Right atrium auricular region (tissue), 2 donors: ENCODE measurements at places on chromosomes 11 and 22. TPM values are rescaled to one million over a fixed set of nuclear protein-coding genes. Genes with fewer than 3 reads are reported as not detected.
A peak's percentile ranks its signal among the peaks of the same experiment; 100 is the strongest.

DNA sequence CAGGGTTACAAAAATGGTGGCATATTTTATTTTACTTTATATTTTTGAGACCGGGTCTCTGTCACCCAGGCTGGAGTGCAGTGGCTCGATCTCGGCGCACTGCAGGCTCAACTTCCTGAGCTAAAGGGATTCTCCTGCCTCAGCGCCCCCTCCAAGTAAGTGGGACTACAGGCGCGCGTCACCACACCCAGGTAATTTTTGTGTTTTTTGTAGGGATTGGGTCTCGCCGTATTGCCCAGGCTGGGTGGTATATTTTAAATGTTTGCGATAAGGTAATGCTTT, 652 bp upstream of the FOSL1 start:
- peak overlapping the region; percentile 53 for H3K4me3 ChIP-seq
- peak overlapping the region; percentile 62 for H3K27ac ChIP-seq
- no peak for DNase-seq
- H3K36me3 ChIP-seq = no peaks in the 10 kb centered on the region

GRCh38 chr11:84103096-84103495, 816.9 kb upstream of the CCDC90B start:
- H3K36me3 ChIP-seq = no peaks in the 10 kb centered on the region
- no peaks in the 10 kb centered on the region for H3K4me1 ChIP-seq
- no peaks in the 10 kb centered on the region for H3K27me3 ChIP-seq
- H3K4me3 ChIP-seq = no peak overlapping the region
- no peak for DNase-seq

DNA sequence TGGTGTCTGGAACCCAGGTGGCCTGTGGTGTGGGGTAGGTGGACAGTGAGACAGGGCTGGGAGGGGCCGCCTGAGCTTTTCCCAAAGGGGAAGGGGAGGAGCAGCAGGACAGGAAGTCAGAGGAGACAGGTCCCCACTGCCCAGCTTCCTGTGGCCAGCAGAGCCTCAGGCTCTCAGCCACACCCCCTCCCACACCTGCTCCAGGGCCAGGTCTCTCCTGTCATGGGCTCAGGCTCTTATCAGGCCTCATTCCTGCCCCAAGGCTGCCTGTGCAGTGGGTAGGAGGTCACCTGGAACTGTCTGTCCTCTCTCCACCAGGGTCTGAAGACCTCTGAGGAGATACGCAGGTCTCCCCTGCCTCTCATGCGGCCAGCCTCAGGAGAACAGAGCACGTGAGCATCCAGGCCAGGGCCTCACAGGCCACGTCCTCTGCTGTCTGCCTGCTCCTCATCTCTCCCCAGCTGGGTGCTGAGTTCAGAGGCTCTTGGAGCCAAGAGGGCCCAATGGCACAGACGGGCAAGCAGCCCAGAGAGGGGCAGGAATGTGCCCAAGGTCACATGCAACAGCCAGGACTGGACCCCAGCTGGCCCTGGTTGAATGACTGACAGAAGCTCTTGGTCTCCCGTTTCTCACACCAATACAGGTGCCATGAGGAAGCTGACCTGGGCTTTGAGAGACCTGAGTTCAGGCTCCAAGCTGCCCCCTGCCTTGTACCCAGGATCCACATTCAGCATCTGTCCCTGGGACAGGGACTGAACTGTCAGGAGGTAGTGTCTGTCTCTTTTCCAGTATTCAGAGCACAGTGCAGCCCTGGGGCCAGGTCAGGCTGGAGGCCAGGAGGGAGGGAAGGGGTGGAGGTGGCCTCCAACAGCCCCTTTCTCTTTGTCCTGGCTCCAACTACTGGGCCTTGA, 16.7 kb downstream of the STARD10 start:
- peaks cover 83% of the 10 kb centered on the region for H3K4me1 ChIP-seq
- H3K27ac ChIP-seq = peak overlapping the region; percentile 76
- no peaks in the 10 kb centered on the region for H3K36me3 ChIP-seq

DNA sequence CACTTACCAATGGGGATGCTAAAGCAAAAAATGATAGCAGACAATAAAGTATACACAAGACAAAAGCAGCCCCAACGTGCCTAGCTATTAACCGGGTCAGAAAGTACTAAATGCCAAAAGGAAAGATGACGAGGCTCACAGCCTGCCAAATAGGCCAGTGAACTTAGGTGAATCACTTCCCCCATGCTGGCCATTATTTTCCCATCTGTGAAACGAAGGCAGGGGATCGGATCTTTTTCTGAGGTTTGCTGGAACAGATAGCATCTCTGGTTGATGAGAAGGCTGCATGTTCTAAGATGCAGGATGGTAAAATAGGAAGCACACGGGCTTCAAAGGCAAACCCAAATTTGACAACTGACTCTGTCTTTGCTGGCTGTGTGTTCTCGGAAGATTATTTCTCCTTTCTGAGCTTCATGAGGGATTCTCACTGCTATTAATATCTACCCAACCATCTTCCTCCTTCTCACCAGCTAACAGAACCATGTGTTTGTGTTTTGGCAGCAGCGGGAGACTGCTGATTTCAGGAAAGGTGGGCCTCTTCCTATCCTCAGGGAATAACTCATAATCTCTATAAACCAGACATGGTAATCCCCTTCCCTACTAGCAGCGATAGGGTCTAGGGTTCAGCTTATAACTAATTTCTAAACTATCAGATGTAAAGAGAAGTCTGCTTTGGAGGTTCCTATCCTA, 390.7 kb downstream of the LARGE1 start:
- no peak for DNase-seq
- no peaks in the 10 kb centered on the region for H3K27me3 ChIP-seq
- H3K36me3 ChIP-seq = no peaks in the 10 kb centered on the region
- no peak overlapping the region for H3K4me3 ChIP-seq

DNA sequence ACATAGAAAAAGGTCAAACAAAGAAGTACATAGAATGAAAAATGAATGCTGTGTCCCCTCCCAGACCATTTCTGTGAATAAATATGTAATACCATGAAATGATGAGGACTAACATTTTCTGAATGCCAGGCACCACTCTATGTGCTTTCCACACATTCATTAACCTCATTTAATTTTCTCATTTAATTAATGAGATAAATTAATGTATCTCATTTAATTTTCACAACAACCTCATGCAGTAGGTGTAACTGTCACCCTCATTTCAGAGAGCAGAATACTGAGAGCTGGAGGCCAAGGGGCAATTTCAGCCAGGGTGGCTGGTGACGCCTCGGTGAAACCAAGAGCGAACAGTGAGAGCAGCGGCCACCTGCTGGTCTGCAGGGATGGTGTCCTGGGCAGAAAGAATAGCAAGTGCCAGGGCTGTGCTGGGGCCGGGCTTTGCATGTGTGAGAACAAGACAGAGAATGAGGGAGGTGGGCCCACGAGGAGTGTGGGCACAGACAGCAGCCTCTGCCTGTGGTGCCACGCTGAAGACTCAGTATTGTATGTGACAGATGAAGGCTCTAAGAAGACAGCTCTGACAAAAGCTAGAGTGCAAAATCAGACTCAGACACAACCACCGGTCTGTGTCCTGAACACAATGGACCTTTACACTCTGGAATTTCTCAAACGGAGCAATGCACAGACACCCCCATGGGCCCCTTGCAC, 1.8 kb upstream of the SERPIND1 start:
- DNase-seq = no peak
- H3K36me3 ChIP-seq = peaks cover 4% of the 10 kb centered on the region
- no peaks in the 10 kb centered on the region for H3K4me1 ChIP-seq

GRCh38 chr11:8744423-8744822, 61.8 kb downstream of the RPL27A start:
- no peak overlapping the region for H3K4me3 ChIP-seq
- no peak for DNase-seq
- H3K36me3 ChIP-seq = peaks cover 9% of the 10 kb centered on the region
- H3K4me1 ChIP-seq = no peaks in the 10 kb centered on the region
- H3K27ac ChIP-seq = no peak overlapping the region

GRCh38 chr11:35550374-35551036, 25.1 kb upstream of the PAMR1 start:
- no peak overlapping the region for H3K27ac ChIP-seq
- no peak for DNase-seq
- H3K4me3 ChIP-seq = no peak overlapping the region
- peaks cover 6% of the 10 kb centered on the region for H3K4me1 ChIP-seq
- no peaks in the 10 kb centered on the region for H3K27me3 ChIP-seq
- H3K36me3 ChIP-seq = no peaks in the 10 kb centered on the region

GRCh38 chr22:49771266-49772065, 56.2 kb downstream of the BRD1 start:
- no peak overlapping the region for H3K4me3 ChIP-seq
- no peaks in the 10 kb centered on the region for H3K27me3 ChIP-seq
- no peaks in the 10 kb centered on the region for H3K4me1 ChIP-seq

GRCh38 chr11:33412241-33412640, 155.1 kb downstream of the HIPK3 start:
- H3K4me1 ChIP-seq = no peaks in the 10 kb centered on the region
- no peak overlapping the region for H3K27ac ChIP-seq
- no peaks in the 10 kb centered on the region for H3K27me3 ChIP-seq

DNA sequence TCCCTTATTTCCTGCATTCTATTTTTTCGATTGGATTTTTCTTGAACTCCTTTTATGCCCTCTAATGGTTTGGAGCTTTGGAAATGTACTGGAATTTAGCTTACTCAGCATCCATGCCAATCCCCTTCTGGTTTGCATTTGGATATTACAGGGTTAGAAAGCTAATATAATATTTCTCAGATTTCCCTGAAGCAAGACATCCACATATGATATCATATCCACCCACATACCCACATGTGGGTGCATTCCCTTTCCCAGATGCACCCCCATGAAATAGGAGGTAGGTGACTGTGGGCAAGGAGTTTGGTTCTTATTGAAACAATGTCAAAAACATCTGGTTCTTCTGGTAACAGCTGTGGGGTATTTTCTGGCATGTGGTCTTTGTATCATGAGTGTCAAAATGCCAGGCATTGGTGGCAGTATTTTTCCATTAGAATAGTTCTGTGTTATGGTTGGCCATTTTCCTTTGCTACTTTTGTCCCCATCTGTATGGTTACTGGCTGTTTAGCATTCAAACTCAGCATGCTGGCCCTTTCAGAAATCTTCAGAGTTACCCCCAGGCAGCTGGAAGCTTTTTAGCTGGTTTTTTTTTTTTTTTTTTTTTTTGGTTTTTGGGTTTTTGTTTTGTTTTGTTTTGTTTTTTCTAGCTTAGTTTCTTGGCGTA, 32.7 kb upstream of the DDX10 start:
- no peak overlapping the region for H3K27ac ChIP-seq
- H3K36me3 ChIP-seq = no peaks in the 10 kb centered on the region
- no peaks in the 10 kb centered on the region for H3K4me1 ChIP-seq
- DNase-seq = no peak
- H3K4me3 ChIP-seq = no peak overlapping the region
- no peaks in the 10 kb centered on the region for H3K27me3 ChIP-seq

DNA sequence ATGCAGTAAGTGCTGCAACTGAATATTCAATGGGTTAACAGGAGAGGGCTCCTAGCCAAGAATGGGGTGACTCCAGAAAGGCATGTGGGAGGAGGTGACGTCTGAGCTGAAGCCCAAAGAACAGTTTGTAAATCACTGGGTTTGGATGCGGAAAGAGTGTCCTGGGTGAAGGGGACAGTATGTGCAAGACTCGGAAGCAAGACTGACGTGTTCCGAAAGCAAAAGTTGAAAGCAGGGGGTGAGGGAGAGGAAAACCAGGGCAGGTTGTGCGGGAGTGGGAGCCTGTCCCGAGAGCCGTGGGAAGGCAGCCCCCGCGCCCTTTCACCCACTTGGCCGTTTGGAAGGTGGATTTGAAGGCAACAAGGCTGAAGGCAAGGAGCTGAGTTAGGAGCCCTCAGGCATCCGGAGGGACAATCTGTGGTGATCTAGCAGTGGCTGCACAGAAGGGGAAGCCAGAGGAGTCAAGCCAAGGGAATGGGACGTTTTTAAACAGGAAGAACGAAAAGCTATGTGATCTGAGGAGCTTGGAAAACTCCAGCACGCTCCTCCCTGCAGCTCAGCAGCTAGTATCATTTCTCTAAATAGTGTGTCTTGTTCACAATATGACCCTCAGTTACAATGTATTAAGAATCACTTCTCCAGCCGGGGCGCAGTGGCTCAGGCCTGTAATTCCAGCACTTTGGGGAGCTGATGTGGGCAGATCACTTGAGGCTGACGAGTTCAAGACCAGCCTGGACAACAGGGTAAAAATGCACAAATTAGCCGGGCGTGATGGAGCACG, 7.7 kb downstream of the SLC25A18 start:
- peak overlapping the region; percentile 97 for H3K27ac ChIP-seq
- peak overlapping the region; percentile 34 for H3K4me3 ChIP-seq
- peak; percentile 95 for DNase-seq
- no peaks in the 10 kb centered on the region for H3K36me3 ChIP-seq

- DNase-seq = no peak
- no peaks in the 10 kb centered on the region for H3K27me3 ChIP-seq
- H3K4me3 ChIP-seq = no peak overlapping the region
- no peak overlapping the region for H3K27ac ChIP-seq
Measured at GRCh38 chr11:40132912-40133311, 1326.5 kb downstream of the LRRC4C start.

- DNase-seq = no peak
- no peaks in the 10 kb centered on the region for H3K4me1 ChIP-seq
- H3K36me3 ChIP-seq = no peaks in the 10 kb centered on the region
- no peak overlapping the region for H3K4me3 ChIP-seq
- H3K27me3 ChIP-seq = no peaks in the 10 kb centered on the region
Measured at GRCh38 chr11:80414181-80415165, 973.6 kb upstream of the TENM4 start.

GRCh38 chr11:116910378-116910777, 73.0 kb upstream of the APOA1 start:
- H3K4me3 ChIP-seq = no peak overlapping the region
- no peaks in the 10 kb centered on the region for H3K36me3 ChIP-seq
- no peaks in the 10 kb centered on the region for H3K27me3 ChIP-seq
- H3K4me1 ChIP-seq = no peaks in the 10 kb centered on the region

DNA sequence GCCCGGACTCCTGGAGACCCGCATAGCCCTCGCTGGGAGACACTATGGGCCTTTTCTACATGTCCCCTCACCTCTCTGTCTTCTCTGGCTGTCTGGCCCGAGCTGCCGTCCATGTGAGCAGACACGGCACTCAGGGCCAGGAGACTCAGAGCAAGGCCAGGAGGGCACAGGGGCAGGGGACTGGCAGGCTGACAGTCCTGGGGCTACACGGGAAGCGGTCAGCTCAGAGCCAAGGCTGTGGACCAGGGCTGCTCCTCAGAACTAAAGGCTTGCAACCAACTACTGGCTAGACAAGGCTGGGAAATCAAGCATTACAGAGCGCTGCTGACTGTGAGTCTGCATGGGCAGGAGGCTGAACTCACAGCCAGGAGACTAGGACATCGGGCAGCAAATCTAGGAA, 56.1 kb upstream of the CDON start:
- H3K4me3 ChIP-seq = no peak overlapping the region
- no peaks in the 10 kb centered on the region for H3K36me3 ChIP-seq
- H3K27ac ChIP-seq = no peak overlapping the region
- no peak for DNase-seq
- H3K4me1 ChIP-seq = peaks cover 32% of the 10 kb centered on the region

GRCh38 chr11:123375832-123376231, 54.2 kb upstream of the GRAMD1B start:
- no peak overlapping the region for H3K4me3 ChIP-seq
- H3K4me1 ChIP-seq = no peaks in the 10 kb centered on the region
- H3K27me3 ChIP-seq = no peaks in the 10 kb centered on the region
- no peaks in the 10 kb centered on the region for H3K36me3 ChIP-seq
- no peak overlapping the region for H3K27ac ChIP-seq

GRCh38 chr11:86932259-86932585, 23.0 kb downstream of the FZD4 start:
- H3K4me1 ChIP-seq = peaks cover 37% of the 10 kb centered on the region
- peak overlapping the region; percentile 21 for H3K27ac ChIP-seq
- no peaks in the 10 kb centered on the region for H3K36me3 ChIP-seq
- H3K4me3 ChIP-seq = no peak overlapping the region

Gene LRRC10B
- 1.1 TPM for total RNA-seq

Gene TPBGL
- 0.15 TPM for total RNA-seq

Gene SLC15A3
- total RNA-seq = 17.5 TPM

Gene ANKK1
- not detected for total RNA-seq

Gene FXYD6
- total RNA-seq = 28.6 TPM

Gene KLHDC7B
- not detected for total RNA-seq

Gene CRYBA4
- total RNA-seq = not detected

Gene OR5T3
- total RNA-seq = not detected

Gene FANCF
- 3.6 TPM for total RNA-seq

Gene KDM4E
- not detected for total RNA-seq
